Activated naive CD4-positive, alpha-beta T cell treated with anti-CD3 and anti-CD28 coated beads, Interleukin-2, amount 50 U/mL, for 16 hours (primary cell): ENCODE measurements at places on chromosomes 2 and 18.

GRCh38 chr2:88247531-88247930 is 77.4 kb downstream of the THNSL2 start:
- DNase-seq: no peak

- DNase-seq: no peak
Measured at GRCh38 chr2:240397542-240397916, 37.9 kb upstream of the GPC1 start.

- no peak for DNase-seq
Measured at GRCh38 chr2:126304154-126304553, 351.8 kb upstream of the GYPC start.

DNA sequence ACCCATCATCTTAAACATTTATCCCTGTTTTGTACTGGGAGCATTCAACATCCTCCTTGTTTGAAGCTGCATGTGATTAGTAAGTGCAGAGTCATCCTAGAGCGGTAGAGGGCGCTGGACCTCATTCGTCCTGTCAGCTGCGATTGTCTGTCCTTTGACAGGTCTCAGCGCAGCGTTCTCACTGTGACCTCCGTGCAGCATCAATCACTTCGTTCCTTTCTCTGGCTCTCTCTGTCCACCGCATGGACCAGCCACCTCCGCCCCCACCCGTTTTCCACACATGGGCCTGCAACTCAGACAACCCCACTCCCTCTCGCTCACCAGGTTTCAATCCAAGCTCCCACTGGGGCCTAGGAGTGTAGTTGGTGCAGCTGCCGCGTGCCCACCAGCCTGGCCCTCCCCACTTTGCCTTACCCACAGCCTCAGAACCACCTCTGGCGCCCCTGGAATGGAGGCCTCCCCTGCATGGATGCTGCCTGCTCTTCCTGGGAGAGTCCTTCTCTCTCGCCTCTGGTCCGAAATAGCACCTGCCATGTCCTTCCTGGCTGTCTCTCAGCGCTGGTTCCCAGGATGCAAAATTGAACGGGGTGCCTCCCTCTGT is 90.5 kb downstream of the NDUFA10 start:
- DNase-seq: peak; percentile 52

DNA sequence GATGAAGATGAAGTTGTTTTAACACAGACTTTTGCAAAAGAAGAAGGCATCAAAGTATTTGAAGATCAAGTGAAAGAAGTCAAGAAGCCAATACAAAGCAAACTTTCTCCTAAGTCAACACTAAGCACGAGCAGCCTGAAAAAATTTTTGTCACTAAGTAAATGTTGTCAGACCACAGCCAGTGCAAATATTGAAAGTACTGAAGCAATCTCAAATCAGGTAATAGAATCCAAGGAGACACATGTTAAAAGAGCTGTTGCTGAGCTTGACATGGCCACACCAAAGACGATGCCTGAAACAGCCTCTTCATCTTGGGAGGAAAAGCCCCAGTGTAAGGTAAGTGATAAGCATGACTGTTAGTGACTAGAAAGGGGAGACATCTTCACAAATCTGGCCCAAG is 75.1 kb downstream of the FSIP2 start:
- DNase-seq: no peak

GRCh38 chr2:39154944-39155343 is 34.1 kb upstream of the SOS1 start:
- no peak for DNase-seq

- no peak for DNase-seq
Measured at GRCh38 chr2:30341500-30342267, 105.4 kb upstream of the LCLAT1 start.

DNA sequence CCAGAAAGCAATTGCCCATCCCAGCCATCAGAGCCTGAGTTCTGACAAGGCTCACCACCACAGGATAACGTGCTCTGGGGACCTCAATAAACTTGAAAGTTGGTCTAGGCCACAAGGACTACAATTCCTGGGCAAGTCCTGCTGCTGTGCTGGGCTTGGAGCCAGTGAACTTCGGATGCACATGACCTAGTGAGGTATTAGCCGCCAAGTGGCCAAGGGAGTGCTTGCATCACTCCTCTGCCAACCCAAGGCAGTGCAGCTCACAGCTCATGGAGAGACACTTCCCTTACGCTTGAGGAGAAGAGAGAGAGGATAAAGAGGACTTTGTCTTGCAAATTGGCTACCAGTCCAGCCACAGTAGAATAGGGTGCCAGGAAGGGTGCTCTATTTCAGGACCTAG is 219.6 kb downstream of the MBD2 start:
- no peak for DNase-seq
